ENCODE measurements at places on chromosomes 12 and 14. TPM values are rescaled to one million over a fixed set of nuclear protein-coding genes. Genes with fewer than 3 reads are reported as not detected.

PRR4 gene
- total RNA-seq, result 4.4 TPM

AQP6 gene
- not detected for total RNA-seq

SART3 gene
- total RNA-seq, result 47.2 TPM

DNA sequence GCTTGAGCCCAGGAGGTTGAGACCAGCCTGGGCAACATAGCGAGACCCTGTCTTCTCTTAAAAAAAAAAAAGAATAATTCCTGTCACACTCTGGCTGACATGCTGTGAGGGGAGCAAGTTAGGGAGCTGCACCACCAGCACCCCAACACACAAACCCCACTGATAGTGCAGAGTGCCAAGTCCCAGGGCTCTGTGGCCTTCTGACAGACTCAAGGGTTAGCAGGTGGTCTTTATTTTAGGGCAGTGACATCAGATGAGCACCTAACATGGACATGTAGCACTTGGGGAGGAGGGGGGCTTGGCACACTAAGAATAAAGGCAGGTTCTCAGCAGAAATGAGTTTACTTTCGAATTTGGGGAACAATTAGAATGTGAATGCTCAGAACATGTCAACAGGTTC is 6.8 kb downstream of the USP5 start:
- no peak for DNase-seq

DNA sequence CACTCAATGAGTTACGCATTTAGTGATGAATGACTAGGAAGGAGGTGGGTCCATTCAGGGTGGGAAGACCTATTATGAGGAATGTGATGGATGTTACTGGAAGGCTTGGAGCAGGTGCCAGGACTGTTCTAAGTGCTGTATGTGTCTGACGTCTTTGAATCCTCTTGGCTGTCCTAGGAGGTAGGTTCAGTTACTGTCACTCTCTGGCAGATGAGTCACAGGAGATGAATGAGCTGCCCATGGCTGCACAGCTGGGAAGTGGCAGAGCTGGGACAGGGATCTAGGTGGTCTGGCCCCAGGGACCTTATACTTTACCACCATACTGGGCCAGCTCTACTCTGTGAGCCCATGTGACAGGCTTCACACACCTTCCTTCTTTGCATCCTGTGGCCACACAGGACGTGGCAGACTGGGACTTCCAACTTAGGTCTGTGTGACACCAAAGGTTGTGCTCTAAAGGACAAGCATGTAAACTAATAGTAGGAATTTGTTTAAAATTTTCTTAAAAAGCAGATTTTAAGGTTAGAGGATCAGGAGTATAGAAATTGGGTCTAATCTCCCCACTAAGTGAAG is 24.0 kb downstream of the TCTN1 start:
- DNase-seq, result no peak

- no peak for DNase-seq
Measured at GRCh38 chr14:93033983-93034670, 81.6 kb downstream of the ITPK1 start.

DNA sequence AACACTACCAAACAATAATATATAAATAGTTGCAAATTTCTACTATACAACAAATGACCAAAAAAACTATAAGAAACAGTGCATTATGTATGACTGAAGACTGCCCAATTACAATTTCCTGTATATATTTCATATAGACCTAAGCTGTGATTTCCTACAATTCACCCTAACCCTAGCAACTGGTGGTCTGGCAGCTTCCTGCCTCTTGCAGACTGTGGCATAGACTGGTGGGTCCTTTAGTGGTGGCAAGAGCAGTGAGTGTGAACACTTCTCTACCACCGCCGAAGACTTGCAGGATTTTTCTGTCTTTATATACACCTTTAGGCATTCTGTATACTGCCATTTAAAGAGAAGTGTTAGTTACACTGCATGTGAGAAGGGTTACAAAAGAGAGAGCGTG is 43.6 kb upstream of the CMAS start:
- DNase-seq, result no peak
